Activated T-cell treated with anti-CD3 and anti-CD28 coated beads for 1 hour (primary cell): ENCODE measurements at places on chromosomes 5 and 9.

DNA sequence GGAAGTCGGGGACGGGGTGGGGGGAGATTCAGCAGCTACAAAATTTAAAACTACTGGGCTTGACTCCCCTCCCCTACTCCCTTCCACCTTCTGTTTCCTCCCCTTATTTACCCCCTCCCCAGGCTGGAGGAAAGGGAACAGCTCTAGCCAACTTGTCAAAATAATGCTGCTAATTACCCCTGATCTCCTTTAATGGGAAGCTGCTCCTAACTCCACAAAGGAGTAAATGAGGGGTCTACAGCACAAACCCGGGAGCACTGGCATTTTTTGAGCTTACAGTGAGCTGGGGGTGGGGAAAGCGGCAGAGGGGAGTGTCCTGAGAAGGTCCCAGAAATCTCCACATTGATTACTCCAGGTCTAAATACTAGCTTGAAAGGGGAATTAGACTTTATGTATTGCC is 3.1 kb downstream of the PTCH1 start:
- DNase-seq: no peak

DNA sequence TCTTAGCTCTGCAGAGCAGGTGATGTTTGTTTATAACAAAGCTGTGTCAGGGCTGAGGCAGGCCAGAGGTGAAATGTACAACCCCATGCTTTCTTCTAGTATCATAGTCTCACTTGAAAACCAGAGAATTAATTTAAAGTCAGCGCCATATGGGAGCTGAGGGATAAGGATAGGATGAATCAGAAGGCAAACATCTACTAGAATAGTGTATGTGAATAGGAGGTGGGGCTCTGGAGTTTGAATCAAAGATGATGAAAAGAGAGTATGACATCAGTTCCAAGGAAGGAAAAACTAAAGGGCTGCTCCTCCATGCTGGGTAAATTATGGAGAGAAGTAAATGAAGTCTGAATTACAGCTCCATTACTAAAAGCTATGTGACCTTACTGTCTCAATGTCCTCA is 441.5 kb downstream of the RASEF start:
- DNase-seq: no peak

DNA sequence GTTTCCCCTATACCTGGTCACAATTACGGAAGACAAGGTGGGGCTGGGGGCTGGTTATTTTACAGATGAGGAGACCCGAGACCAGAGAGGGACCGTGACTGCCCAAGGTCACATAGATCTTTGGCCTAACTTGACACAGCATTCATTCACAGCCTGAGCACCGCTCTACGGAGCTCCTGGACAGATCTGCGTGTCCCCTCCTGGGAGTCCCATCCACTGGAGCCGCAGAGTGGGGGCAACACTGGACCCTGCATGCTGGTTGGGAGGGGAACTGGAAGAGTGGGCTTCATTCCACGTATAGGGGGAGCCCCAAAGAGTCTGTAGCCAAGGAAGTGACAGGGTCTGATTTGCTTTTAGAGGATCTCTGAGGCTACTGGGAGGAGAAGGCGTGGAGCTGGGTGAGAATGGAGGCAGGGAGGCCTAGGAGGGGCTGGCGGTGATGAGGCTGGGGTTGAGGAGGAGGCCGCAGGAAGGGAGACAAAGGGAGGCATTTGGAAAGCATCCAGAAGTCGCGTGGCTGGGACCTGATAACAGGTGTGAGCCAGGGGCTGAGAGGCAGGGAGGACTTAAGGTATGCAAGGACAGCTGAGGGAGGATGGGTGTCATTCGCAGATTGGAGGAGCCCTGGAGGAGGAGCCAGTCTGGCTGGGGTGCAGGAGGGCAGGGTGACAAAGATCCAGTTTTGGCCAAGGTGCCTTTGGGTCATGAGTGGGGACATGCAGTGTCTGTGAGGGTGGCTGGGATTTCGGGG is 64.3 kb upstream of the IER5L start:
- DNase-seq: no peak

DNA sequence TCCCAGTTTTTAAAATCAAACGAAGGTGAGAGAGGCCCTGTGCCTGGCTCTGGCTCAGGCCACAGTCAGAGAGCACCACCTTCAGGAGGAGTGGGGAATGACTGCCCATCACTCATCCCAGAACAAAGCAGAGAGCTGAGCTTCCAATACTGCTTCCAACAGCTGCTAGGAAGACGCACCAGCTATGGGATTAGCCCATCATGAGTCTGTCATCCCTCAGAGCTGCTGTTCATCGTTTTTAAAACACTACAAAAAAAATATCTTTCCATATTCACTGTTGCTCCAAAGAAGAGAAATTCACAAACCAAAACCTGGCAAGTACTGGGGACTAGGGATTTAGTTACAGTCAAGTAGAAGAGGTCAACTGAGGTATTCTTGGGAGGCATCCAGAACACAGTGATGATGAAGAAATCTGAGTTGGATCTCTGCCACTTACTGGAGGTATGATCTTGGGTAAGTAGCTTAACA is 102.4 kb downstream of the CDK5RAP2 start:
- no peak for DNase-seq

GRCh38 chr9:83062651-83063527 is at the start of gene RASEF:
TSS of gene RASEF (minus strand) at chr9:83063142. CDS start at chr9:83062867, 275 bp downstream.
- DNase-seq: no peak

GRCh38 chr9:70113403-70114022 is 69.9 kb downstream of the MAMDC2 start:
- DNase-seq: no peak

- DNase-seq: no peak
Measured at GRCh38 chr5:493119-493701, 31.0 kb downstream of the SLC9A3 start.

- DNase-seq: no peak
Measured at GRCh38 chr5:25286319-25286718, 641.5 kb upstream of the CDH10 start.

DNA sequence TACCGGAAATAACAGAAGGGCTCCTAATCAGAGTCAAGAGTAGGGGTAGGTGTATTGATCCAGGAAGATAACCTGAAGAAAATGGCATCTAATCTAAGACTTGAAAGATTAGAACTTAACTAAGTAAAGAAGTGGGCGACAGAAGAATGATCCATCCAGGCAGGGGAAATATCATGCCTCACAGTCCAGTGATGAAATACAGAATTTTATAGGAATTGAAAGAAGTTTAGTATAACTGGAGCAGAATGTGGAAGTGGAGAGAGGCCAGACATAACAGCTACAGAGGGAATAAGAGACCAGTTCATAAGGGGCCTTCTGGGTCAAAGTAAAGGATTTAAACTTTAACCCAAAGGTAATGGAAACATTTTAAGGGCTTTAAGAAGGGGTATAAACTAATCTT is 42.2 kb downstream of the ERP44 start:
- DNase-seq: no peak

GRCh38 chr5:171644536-171644935 is 141.1 kb upstream of the SMIM23 start:
- no peak for DNase-seq

- no peak for DNase-seq
Measured at GRCh38 chr9:76662476-76663281, 101.6 kb upstream of the PCA3 start.

GRCh38 chr5:171285465-171285864 is 23.6 kb upstream of the TLX3 start:
- DNase-seq: no peak

GRCh38 chr9:127407492-127407843 is 10.5 kb downstream of the SLC2A8 start:
- no peak for DNase-seq

- DNase-seq: no peak
Measured at GRCh38 chr5:174789596-174789995, 65.2 kb downstream of the MSX2 start.

GRCh38 chr9:115167175-115167574 is 49.2 kb upstream of the TNC start:
- no peak for DNase-seq

DNA sequence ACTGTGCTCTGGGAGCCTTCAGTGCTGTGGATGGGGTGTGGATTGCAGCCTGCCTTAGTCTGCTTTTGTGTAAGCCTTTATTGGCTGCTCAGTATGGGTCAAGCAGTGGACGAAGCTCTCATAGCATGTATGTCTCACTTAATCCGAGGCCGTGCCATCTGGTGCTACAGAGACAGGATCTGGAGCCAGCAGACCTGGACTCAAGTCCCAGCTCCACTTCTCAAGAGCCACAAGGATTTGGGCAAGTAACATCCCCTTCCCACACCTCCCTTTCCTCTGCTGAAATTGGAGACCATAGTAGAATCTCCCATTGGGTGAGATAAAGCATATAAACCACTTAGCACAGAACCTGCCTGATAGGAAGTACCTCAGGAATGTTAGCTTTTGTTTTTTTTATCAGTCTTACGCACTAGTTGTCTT is 23.4 kb upstream of the LECT2 start:
- no peak for DNase-seq

DNA sequence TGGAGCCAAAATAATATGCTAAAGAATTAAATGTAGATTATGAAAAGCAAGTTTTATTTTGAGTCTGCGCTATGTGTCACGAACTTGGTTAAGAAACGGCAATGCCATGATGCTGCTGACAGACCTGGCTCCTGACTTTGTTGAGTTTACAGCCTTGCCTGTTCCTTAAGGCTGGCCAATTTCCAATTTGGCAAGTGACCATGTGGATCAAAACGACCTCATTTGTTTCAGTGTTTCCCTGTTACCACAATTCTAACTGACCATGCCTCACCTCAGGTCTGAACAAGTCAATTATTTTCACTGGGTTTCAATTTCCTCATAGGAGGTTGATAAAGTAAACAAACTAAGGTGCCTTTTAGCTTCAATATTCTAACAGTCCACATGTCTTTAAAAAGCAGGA is 461.4 kb downstream of the ZNF608 start:
- DNase-seq: no peak

DNA sequence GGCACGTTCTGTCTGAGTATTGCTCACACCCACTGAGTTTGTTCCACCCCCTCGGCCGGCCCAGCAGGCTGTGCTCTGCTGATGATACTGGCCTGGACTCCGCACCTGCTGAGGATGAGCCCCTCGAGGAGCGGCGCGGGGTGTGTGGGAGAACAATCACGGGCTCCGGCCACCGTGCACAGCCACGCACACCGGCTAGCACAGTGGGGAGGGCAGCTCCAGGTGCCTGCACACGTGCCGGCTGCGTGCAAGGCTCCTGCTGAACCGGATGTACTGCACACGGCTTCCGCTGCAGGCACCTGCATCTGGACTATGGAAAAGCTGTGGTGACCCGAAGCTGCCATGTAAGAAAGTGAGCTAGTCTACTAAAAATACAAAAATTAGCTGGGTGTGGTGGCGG is 485.2 kb upstream of the CDH9 start:
- DNase-seq: no peak

GRCh38 chr9:114657705-114658104 is at the start of gene TEX53:
TSS of gene TEX53 (minus strand) at chr9:114657805. CDS start at chr9:114657774, 31 bp downstream.
- no peak for DNase-seq

DNA sequence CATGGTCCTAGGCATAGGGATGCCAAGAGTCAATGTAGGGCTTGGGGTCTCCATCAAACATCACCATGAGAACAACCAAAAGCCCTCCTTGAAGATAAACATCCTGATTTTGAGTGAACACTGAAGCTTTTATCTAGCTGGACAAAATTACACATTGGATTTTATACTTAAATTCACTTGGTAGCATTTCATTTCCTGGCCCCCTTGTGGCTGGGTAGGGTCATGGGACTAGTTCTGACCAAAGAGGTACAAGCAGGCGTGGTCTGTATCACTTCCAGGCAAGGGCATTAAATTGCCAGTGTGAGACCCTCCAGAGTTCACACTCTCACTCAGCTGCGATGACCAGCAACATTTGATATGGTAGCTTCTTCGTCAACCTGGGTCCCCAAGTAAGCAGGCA is 320.3 kb downstream of the ACTL7B start:
- DNase-seq: no peak

DNA sequence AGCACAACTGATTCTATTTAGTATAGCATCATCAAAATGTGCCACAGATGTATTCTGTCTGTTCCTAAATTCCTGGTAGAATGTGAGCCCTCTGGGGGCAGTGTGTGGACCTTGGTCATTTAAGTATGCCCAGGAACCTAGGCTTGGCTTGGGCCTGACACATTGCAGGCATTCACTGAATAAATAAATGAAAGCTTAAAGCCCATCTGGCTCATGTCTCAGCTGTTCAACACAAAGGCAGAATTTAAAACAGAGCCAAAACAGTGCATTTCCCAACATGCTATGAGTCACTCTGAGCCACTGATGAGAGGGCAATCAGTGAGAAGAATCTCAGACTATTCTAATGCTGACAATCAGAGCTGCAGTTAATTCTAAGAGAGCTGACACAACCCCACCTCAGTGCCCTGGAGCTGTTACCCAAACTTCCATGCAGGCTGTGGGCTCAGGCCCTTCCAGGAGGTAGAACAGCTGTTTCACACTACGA is 8.1 kb downstream of the FAM193B start:
- DNase-seq: no peak
